A673 (cell line): ENCODE measurements at places on chromosomes 2 and 18.

- DNase-seq = no peak
These were observed 41.4 kb downstream of the DDX18 start for GRCh38 chr2:117855886-117856285.

DNA sequence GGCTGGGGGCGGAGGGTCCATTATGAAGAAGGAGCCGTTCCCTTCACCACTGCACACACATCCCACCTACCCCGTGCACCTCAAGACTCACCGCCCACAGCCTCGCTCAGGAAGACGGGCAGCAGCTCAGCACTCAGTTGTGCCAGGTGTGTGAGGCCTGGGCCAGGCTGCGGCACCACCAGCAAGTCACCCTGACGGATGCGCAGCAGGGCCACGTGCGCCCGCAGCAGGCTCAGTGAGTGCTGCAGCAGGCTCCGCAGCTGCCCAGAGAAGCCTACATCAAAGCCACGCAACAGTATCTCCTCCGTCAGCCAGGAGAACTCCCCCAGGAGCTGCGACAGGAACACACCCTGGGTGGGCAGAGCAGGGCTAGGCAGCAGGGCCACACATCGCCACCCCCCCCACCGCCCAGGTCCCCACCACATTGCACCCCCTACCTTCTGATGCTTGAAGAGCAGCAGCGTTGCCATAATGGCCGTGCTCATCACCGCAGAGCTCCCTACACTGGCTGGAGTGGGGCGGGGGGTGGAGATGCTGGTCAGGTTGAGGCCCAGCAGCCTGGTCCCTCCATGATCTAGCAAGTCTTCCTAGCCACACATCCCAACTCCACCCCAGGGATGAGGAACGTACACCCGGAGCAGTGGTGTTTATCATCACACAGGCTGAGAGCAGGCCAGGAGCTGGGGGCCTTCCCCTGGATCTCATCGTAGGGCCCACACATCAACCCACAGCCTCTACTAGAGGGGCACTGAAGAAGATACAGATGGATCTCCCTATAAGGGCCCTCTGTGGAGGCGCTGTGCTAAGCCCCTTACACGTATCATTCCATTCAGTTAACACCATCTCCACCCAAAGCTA is 10.2 kb downstream of the GPAT2 start:
- no peak for DNase-seq

DNA sequence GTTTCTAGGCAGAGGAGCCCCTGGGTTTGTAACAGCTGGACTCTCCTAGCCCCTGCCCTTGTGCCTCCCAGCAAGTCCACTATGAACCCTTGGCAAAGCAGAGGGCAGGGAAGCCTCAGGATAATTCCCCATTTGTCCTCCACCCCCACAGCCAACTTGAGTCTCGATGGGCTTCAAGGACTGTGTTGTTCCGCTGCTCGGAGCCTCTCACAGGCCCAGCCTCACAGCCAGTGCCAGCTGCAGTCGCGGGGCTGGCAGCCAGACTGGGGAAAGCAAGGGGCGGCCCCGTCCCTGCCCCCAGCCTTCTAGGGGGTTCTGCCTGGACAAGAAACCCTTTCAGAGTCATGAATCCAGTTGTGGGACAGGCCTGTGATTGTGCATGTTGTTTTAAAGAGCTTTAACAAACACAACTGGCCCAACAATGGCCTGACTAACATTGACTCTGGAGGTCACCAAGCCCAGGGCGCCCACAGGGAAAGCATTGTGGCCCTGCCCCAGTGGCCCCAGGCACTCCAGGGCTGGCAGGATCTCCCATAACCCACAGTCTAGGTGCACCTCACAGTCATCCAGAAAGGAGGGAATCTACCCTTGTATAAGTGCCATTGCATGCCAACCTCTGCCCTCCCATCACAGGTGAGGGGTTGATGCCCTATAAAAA is 71.8 kb upstream of the DAPL1 start:
- no peak for DNase-seq

DNA sequence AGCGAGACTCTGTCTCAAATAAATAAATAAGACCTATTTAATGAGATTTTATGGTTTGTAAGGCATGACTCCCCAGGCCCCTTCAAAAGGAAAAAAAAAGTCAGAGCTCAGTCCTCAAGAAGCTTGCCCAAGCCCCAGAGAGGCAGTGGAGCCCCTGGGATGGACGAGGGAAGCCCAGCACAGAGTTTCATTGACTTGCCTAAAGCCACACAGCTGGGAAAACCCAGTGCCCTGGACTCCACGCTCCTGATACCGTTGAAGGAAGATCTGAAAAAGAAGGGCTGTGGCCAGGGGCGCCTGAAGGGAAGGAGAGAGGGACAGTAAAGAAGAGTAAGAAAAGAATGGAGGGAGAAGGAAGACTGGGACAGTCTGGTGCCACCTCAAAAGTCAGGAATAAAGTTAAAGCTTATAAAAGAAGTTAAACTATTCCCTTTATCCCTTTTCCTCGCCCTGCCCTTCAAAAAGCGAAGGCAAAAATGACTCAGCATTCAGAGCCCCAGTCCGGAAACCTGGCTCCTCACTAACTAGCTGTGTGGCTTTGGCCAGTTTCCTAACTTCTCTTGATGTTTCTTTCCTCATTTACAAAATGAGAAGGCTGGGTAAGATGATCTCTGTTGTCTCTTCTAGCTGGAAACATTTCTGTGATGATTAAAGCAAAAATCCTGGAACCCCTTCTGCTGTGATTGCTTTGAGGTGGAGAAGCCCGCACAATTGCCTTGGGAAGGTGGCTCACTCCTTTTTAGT is 46.7 kb downstream of the LYPD1 start:
- peak; percentile 18 for DNase-seq

GRCh38 chr2:20558391-20559150 is 92.3 kb downstream of the HS1BP3 start:
- no peak for DNase-seq

DNA sequence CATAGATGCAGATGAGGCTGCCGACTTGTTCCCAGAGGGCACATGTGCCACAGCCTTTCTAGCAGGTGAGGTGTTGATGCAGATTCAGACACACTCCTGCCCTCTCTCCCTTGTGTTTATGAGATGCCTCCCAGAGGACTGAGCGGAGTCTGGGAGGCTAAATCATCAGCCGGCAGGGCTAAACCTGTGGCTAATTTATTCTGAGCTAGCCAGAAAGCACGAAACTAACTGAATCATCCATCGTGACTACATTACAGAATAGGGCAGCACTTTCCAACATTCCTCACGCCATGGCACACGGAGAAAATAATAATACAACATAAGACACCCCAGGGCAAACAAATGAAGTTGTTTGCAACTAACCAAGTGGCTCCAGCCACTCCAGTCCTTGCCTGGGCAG is 101.7 kb upstream of the FZD7 start:
- DNase-seq = peak; percentile 25

DNA sequence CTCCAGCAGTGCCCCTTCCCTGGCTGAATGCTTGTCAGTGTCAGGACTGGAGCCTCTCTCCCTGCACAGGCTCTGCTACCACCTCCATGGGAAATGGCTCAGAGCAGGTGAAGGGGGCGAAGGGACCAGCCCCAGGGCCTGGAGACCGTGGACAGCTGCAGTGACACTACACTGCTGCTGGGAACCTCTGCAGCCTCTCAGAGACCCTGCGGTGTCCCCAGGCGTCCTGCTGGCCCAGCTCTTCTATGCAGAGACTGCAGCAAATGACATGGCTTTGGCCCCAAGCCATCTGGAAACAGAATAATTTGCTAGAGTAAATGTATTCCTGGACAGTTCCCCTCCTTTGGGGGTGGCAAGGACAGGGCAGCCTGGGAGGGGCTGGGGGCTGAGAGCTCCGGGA is 53.2 kb downstream of the CIB4 start:
- DNase-seq = no peak

DNA sequence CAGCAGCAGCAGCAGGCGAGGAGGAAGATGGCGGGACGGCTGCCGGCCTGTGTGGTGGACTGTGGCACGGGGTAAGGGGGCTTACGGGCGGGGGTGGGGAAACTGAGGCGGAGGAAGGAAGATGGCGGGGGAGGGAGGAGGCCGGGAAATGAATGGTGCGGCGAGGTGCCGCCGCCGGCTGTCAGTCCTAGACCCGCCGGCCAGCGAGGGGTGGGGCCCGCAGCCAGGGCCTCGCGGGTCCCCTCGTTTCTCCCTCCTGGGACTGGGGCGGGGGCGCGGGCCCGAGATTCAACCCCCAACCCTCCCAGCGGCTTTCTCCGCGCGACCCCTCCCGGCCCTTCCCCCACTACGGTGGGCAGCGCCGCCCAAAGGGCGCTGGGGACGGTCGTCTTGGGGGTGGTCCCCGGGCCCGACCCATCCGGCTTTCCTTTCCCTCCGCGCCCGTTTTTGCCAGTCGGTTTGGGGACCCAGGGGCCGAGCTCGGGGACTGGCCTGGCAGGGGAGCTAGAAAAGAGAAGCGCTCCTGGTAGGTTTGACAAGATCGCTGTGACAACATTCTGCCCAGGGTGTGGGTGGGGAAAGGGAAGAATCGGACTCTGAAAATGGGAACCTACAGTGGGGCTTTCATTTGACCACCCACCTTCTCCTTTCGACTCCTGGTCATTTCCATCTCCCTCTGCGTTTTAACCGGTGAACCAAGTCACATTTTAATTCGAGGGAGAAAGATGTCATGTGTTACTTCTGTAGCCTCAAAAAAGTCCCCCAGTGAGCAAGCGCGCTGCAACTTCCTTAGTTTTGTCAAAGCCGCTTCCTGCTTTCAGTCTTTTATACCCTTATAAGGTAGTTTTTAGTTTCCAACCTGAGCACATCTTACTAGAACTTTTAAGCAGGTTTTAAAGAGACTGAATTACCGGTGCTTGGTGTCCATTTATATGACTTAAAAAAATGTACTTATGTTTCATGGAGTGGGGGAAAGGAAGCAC is 655 bp downstream of the ACTR3 start:
- DNase-seq = peak; percentile 67

DNA sequence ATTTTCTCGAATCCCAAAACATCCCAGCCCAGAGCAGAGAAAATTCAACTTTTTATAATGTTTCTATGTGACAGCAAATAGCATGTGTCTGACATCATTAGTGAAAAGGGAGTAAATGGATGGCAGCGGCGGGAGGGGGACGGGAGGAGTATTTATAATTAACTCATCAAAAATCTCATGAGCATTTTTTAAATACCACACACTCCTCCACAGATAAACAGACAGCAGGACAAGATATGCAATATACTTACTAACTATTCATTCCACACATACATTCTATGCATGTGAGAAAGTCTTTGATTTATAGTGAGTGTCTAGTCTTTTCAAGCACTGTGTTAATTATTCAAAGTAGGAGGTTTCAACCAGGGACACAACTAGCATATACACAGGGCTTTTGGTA is 107.6 kb downstream of the LRP2 start:
- no peak for DNase-seq

DNA sequence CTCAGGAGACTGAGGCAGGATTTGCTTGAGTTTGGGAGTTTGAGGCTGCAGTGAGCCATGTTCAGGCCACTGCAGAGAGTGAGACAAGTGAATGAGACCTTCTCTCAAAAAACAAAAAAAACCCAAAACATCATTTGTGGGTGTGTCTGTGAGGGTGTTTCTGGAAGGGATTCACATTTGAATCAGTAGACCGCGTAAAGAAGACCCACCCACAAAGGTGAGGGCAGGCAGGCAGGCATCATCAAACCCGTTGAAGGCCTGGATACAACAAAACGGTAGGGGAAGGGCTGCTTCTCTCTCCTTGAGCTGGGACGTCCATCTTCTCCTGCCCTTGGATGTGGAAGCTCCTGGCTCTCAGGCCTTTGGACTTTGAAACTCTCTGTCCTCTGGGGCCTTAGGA is 25.4 kb downstream of the CDKL4 start:
- DNase-seq = no peak
